ENCODE measurements at places on chromosomes 7 and 10.

GRCh38 chr10:58026036-58026435 is 241.7 kb downstream of the IPMK start:
- DNase-seq, result no peak

DNA sequence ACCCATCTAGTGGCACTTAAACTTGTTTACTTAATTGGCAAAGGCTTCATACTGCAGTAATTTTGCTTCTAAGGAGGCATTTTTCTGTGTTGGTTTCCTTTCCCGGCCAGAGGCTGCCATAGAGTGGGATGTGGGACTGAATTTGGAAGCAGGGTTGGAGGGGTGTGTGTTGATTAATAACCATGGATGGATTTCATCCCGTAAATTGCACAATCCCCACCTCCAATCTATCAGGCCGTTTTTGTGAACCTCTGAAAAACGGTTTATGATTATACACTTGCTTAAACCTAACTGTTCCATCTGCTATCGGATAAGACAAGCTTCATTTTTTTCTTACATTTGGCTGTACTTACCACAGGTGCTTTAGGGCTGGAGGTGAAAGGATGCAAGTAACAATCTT is 1.3 kb downstream of the TMEM60 start:
- DNase-seq, result no peak

DNA sequence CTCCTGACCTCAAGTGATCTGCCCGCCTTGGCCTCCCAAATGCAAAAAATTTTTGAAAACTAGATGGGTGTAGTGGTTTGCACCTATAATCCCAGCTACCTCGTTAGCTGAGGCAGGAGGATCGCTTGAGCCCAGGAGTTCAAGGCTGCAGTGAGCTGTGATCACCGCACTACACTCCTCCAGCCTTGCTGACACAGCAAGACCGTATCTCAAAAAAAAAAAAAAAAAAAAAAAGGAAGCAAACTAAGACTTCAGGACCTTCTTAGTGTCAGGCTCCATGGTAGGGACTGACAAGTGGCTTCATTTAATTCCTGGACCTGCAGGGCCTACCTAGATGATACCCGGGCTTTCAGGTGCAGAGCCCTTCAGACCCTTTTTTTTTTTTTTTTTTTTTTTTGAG is 2.5 kb downstream of the POP7 start:
- DNase-seq, result no peak

- no peak for DNase-seq
These were observed 192.4 kb downstream of the ADARB2 start for GRCh38 chr10:1544929-1545328.

DNA sequence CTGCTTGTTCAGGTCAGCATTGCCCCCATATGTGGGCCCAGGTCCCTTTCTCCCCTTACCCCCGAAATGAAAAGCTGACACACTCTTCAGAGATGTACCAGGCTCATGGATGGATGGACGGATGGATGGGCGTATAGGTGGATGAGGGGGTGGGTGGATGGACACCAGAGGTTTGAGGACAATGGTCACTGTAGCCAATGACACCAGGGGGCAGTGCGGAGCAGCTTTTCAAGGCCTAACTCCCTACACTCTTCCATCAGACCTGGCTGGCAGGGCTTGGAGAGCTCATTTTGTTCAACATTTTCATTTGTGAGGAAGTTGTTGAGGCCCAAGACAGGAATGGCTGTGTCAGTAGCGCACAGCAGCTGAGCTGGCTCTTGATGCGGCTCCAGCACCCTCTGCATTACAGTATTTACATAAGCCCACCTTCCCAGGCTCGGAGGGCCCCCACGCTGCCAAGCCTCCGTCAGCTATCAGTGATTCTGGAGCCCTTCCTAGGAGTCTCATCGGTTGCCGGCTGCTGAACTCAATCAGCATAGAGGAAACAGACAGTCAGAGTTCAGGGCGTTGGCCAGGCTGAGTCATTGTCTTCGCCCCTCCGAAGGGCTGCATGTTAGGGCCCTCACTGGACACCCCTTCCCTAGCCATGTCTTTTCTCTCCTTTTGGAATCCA is 11.6 kb upstream of the FFAR4 start:
- DNase-seq, result no peak

DNA sequence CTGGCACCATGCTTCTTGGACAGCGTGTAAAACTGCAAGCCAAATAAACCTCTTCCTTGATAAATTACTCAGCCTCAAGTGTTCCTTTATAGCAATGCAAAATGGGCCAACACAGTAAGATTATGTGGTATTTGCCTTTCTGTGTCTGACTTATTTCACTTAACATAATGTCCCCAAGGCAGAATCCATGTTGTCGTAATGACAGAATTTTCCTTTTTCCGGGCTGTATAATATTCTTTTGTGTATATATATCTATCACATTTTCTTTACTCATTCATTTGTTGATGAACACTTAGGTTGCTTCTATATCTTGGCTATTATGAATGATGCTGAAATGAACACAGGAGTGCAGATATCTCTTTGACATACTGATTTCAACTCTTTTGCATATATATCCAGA is 209.1 kb upstream of the PTER start:
- DNase-seq, result no peak

DNA sequence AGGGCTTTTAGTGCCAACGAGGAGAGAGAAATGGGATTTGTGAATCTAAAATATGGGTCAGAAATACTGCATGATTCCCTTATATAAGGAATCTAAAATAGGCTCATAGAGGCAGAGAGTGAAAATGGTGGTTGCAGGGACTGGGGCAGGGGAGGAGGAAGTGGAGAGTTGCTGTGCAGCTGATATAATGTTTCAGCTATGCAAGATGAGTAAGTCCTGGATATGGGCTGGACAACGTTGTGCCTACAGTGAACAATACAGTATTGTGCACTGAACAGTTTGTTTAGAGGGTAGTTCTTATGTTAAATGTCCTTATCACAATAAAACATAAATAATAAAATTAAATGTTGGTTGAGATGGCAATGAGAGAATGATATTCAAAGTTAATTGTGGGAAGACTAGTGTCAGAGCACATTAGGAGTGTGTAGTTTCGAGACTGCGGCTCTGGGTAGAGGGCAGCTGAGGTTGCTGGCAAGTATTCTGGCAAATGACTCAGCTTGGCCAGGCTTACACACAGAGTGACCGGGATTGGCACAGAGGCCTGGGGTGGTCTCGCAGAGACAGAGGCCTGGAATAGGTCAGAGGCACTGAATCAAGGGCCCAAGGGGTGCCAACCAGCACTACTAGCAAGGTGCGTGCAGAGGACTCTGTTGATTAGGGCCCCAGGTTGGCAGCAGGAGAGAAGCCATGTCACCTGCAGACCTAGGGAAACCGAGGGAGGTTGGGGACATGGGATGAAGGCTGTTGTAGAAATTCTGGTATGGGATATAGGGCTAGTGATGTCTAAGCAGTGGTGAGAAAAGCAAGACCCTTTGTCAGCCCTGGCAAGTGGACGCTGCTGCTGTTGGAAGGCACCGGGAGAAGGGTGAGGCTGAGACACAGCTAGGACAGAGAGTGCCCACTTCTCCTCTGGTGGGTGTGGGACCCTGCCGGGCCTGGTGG is 2.8 kb upstream of the DEPP1 start:
- no peak for DNase-seq

DNA sequence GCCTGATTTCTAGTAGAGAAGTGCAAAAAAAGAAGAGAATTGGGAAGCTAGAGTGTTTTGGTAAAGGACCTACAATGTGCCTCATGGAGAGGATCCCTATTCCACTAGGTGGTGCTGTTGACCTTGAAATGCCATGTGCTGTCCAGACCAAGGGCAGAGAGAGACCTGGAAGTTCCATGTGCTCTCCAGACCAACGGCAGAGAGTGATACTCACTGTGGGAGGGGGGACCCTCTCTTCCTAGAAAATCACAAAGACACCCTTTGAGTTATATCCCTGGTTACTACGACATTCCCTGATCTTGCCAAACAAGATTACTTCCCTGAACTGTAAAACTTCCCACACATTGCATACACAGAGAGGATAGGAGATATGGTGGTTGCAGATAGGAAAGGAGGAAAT is 212.7 kb upstream of the ZNF804B start:
- DNase-seq, result no peak

GRCh38 chr7:91436655-91437054 is 172.4 kb downstream of the FZD1 start:
- DNase-seq, result no peak

DNA sequence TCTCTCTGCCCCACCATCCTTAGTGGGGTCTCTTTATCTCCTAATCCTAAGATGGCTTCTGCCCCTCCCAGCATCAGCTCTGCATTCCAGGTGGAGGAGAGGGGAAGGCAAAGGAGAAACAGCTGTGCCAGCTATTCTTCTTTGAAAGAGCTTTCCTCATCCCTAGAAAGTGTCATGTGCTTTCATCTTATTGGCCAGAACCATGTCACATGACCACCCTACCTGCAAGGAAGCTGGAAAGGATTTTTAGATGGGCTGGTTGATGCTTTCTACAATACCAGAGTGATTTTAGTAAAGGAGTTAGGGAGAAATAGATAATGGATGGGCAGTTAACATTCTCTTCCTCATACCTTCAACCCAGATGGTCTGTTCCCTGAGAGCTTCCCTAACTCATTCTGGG is 141.1 kb downstream of the INSYN2A start:
- DNase-seq, result no peak

DNA sequence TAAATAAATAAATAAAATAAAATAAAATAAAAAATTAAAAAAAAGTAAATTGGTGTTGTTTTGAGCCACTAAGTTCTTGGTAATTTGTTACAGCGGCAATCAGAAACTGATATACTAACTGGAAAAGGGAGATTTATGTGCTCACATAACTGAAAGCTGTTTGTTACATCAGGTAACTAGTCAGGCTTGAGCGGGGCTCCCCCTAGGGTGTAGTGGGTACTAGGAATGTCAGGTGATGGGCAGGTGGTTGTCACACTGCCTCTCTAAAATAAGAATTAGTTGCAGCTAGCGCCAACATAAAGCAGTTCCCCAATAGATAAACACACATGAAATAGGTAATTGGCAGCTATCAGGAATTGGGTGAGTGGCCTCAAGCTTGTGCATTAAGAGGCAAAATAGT is 1336.9 kb downstream of the XPNPEP1 start:
- no peak for DNase-seq

GRCh38 chr10:121804460-121804859 is 123.4 kb downstream of the ATE1 start:
- no peak for DNase-seq

GRCh38 chr7:55065511-55066229 is 46.9 kb downstream of the EGFR start:
- no peak for DNase-seq

DNA sequence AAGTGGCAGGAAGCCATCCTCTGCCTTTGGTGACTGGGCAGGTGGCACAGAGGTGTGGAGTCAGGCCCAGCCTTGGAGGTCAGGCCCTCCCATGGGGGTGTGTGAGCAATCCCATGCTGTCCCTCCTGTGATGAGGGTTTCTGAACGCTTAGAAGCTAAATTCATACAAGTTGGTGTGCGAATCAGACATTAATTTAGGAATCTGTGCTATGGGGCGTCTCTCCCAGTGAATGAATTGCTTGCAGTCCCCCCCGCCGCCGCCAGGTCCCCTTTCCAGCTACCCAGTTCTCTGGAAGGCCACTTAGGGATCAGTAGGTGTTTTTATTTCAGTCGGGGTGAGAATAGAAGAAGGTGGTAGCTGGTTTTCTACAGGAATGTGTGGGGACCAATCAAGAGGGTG is 37.5 kb downstream of the LRRC18 start:
- DNase-seq, result no peak

Measured in CD4-positive, alpha-beta T cell treated with Interleukin-6 at 100 ng/mL for 8 hours (primary cell).